Activated naive CD8-positive, alpha-beta T cell treated with anti-CD3 and anti-CD28 coated beads for 36 hours (primary cell): ENCODE measurements at places on chromosomes 5 and 9. TPM values are rescaled to one million over a fixed set of nuclear protein-coding genes. Genes with fewer than 3 reads are reported as not detected.

The PAXX gene
- 57.2 TPM for total RNA-seq

The ANKRD33B gene
- total RNA-seq = 10.2 TPM

The REEP2 gene
- total RNA-seq = 3.5 TPM

The SOHLH1 gene
- not detected for total RNA-seq
